Motor neuron (in vitro differentiated cells): ENCODE measurements at places on chromosomes 4 and X. TPM values are rescaled to one million over a fixed set of nuclear protein-coding genes. Genes with fewer than 3 reads are reported as not detected.

DNA sequence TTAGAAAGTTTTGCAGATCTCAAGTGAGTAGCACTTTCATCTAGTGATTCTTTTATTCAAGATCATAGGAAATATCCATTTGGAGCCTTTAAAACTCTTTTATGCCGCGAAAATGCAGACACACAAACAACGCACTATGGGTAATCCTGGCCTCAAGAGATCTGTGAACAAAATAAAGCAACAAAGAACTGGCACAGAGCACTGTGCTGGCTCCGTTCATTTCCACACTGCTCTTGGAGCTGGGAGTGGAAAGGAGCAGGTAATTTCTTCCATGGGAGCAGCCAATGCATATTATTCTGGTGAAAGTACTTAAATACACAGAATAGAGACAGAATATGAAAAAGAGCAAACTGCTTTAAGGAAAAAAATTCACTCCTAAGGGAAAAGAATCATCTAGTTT is 172.7 kb upstream of the FRG1 start:
- ATAC-seq, result no peak

- ATAC-seq, result no peak
Measured at GRCh38 chr4:56426273-56426672, 9.1 kb downstream of the PPAT start.

- ATAC-seq, result no peak
Measured at GRCh38 chr4:87258677-87259076, 38.3 kb upstream of the KLHL8 start.

DNA sequence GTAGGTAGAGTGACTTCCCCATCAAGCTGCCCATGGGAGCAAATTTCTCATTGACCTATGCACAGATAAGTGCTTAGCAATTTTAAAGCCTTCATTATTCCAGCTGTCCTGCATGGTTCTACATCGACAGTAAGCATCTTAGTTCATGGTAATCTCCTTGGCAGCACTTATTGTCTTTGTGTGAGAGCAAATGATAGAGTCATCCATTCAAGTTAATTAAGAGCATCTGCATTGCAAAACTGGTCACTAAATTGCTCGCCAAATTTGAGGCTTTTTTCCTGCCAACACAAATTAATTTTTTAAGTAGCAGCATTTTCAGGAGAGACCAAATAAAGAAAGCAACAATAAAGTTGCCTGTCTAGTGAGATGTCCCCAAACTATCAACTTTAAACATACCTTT is 76.7 kb downstream of the SH3BGRL start:
- no peak for ATAC-seq

DNA sequence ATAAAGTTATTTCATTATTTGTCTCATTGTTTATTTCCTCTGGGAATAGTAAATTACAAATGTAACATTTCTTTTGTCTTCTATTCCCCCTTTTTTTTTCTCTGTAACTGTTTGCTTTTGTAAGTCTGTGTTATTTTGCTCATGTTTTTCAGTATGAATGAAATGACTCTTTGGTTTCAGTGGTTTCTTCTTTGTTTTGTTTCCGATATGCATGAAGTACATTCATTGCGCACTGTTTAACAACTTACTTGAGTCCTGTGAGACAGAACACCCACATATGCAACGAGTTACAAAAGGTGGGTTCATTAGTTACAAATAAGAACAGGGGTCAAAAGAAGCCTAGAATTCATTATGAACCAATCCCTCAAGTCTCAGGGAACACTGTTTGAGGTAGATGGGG is 175.0 kb upstream of the UGT8 start:
- ATAC-seq, result no peak

UCP1 gene
- not detected in 2 replicates for total RNA-seq

ZNF182 gene
- total RNA-seq, result 5.0 and 6.4 TPM in 2 replicates

SYTL4 gene
- total RNA-seq, result 0.27 and 0.52 TPM in 2 replicates

CSAG2 gene
- total RNA-seq, result not detected in 2 replicates
